ENCODE measurements at places on chromosomes 6 and 20. TPM values are rescaled to one million over a fixed set of nuclear protein-coding genes. Genes with fewer than 3 reads are reported as not detected.

DNA sequence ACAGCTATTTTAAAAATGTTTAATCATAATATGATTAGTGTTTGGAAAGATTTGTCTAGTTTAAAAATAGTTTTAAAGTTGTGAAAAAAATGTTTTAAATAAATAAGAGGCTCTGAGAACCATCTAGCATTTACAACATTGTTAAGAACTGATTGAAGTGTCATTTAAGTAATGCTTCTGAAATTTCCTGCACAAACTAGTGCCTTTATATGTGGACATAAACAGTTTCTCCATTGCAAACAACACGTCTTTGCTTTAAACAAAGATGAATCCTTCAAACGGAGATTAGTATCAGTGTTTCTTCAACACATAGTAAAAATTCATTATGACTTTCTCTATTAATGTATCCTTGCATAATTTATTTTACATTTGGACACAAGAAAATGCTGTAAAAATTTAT is 45.9 kb upstream of the ID4 start:
- no peak for DNase-seq

DNA sequence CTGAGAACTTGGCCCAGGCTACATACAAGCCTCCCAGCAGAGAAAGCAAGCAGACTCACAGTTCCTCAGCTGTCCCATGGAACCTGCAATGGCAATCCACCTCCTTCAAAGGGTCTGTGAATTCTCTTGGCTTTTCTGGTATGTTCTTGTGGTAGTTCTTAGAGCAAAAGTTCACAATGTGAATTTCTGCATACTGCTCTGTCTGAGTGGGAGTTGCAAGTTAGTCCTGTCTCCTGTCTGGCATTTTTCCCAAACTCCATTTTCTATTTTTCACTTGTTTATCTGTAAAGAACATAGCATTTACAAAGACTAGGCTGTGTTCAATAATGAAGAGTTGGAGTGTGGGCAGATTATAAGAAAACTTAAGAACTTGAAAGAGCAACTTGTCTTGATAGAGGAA is 269.9 kb downstream of the BCKDHB start:
- DNase-seq = no peak

Gene RBM12
- total RNA-seq = 112 TPM

GRCh38 chr6:113461153-113461932 is 395.8 kb upstream of the MARCKS start:
- DNase-seq = no peak

DNA sequence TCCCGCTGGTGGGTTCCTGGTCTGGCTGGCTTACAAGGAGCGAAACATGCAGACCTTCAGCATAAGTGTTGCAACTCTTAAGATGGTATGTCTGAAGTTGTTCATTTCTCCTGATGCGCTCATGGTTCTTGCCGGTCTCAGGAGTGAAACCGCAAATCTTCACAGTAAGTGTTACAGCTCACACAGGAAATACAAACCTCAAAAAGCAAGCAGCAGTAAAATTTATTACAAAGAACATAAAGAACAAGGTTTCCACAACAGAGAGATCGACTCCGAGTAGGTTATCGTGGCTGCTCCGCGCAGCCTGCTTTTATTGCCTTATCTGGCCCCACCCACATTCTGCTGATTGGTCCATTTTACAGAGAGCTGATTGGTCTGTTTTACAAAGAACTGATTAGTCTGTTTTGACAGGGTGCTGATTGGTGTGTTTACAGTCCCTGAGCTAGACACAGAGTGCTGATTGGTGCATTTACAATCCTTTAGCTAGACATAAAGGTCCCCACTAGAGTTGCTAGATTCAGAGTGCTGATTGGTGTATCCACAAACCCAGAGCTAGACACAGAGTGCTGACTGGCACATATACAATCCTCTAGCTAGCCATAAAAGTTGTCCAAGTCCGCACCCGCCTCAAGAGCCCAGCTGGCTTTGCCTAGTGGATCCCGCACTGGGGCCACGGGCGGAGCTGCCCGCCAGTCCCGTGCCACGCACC is 39.2 kb downstream of the TRIM27 start:
- peak; percentile 88 for DNase-seq

Measured in natural killer cell (primary cell).